Urothelium cell line (cell line): ENCODE measurements at places on chromosomes 12 and 14.
A peak's percentile ranks its signal among the peaks of the same experiment; 100 is the strongest.

DNA sequence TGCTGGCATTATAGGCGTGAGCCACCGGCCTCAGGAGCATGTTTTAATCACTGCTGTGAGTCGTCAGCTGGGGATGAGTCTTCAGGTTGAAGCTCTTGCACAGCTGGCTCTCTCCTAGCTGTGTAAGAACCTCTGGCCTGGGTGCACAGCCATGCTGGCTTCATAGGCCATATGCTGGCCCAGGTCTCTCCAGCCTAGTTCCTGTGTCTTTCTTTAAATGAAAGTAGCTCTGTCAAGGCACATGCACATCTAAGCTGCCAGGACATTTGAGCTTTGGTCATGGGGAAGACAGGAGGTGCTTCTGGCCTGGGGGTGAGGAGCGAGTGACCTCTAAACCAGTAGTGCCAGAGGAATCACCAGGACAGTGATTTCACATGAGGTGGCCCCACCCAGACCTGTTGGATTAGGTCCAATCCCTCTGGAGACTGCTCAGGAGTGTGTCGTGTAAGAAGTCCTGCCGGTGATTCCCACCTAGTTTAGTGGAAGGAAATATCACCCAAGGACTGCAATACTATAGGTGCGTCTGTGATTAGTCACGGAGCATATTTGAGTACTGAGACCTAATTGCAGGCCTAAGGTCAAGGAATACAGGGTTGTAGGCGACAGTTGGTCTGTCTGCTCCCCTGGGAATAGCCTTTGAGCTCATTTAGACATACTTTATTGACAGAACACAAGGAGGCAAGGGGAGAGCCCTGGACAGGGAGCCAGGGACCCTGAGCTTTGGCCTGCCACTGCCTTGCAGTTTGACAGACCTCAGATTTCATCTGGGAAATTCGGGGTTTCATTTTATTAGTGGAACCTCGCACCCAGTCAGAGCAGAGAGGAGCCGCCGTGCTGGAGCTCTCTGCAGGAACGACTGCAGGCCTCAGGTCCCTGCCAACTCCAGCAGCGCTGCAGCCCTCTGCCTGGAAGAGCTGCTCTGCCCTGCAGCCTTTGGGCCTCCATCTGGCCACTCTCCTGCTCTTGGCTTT lies 67.0 kb downstream of the ANKRD9 start:
- no peak for DNase-seq

GRCh38 chr12:24769682-24770081 lies 179.2 kb downstream of the BCAT1 start:
- no peak for DNase-seq

DNA sequence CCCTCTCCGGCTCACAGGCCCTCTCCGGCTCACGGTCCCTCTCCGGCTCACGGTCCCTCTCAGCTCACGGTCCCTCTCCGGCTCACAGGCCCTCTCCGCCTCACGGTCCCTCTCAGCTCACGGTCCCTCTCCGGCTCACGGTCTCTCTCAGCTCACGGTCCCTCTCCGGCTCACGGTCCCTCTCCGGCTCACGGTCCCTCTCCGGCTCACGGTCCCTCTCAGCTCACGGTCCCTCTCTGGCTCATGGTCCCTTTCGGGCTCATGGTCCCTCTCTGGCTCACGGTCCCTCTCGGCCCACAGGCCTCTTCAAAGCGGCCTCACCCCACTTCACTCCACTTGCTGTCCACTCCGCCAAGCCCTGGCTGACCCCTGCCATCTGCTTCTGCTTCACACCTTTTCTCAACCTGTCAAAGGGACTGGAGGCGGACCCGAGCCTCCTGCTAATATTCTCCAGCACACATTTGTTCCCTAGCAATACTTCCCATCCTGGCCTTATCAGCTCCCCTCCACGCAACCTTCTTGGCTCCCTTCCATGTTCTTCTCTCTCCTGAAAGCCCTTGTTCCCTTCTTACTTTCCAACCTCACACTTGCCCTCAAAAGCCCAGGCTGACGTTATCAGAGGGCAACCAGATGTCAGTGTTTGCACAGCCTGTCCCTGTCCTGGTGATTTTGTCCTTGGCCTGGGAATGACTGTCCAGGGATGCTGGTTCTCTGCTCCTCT lies 176.7 kb downstream of the CALM1 start:
- DNase-seq: no peak

DNA sequence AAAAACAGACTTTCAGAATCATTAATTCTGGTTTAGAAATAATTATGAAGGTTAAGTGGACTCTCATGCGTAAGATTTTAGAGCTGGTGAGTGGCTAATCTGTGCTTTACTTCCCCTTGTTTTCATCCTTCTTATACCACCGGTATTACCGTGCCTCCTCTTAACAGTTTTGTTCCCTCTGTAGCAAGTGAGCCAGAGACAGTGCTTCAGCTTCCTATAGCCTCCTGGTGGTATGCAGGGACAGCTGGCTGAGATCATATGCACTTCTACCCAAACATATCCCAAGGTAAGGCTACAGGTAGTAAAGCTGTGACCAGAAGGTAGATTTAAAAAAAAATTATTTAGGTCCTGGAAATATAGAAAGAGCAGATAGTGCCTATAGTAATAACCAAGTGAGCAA lies 55.2 kb downstream of the PDE3A start:
- DNase-seq: no peak

GRCh38 chr12:79546466-79547043 lies 144.2 kb downstream of the PAWR start:
- DNase-seq: no peak

DNA sequence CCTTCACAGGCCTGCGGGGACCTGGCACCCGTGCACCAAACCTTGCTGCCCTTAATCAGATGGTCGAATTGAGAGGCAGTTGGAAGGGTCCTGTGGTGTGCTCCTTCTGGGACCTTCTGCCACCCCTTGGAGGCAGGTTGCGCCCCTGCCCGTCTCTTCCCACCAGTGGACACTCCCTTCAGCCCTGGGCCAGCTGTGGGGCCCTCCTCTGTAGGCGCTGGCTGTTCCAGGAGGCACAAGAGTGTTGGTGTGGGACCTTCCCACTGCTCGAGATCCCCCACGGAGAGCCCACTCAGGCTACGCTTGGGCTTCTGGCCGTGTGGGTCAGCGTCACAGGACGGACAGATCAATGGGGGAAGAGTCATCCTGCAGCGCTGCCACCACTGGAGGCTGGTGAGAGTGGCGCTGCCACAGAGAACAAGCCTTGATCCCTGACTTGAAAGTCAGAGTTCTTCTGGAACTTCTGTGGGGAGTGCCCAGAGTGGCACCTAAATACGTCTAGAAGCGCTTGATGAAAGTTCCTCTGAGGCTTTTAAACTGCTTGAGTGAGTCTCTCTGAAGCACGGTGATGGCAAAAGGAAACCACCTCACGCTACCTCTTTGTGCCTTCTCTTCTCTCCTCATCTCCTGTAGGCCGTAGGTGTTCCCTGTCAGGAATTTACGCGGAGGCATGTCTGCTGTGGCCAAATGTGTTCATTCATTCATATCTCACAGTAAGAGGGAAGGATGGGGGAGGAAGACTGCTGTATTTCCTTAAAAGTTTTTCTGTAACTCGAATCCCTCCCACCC lies 48.3 kb downstream of the TRAF3 start:
- DNase-seq: no peak

DNA sequence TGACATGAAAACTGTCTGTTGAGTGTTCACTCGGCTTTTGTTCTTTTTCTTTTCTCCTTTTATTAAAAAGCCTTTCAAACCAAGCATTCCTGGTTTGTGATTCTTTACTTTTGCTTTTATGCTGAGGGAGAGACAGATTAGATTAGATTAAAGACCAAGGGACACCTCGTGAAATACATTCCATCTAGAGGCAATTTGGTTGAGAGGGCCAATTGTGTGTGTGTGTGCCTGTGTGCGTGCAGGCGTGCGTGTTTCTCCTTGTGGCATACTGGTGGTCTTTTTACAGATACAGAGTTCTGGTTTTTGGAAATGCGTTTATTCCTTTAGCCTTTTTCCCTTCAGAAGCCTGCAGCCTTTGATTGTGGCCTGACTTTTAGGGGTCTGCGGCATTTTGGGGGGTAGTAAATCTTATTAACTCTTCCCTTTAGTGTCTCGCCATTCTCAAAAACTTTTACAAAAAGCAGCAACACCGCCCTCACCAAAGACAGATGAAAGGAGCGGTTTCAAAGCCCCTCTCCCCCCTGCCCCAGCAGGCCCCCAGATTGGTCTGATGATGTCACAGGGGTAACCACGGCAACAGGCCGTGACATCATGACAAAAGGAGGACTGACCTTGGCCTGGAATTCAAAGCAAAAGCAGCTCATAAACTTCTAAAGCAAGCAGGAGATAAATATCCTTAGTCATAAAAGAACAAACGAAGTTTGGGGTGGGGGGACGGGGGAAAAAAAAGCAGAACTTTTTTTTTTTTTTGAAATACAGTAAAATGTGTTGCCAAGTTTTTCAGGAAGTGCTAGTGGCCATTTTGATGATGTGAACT lies 84.1 kb upstream of the TBX3 start:
- no peak for DNase-seq

DNA sequence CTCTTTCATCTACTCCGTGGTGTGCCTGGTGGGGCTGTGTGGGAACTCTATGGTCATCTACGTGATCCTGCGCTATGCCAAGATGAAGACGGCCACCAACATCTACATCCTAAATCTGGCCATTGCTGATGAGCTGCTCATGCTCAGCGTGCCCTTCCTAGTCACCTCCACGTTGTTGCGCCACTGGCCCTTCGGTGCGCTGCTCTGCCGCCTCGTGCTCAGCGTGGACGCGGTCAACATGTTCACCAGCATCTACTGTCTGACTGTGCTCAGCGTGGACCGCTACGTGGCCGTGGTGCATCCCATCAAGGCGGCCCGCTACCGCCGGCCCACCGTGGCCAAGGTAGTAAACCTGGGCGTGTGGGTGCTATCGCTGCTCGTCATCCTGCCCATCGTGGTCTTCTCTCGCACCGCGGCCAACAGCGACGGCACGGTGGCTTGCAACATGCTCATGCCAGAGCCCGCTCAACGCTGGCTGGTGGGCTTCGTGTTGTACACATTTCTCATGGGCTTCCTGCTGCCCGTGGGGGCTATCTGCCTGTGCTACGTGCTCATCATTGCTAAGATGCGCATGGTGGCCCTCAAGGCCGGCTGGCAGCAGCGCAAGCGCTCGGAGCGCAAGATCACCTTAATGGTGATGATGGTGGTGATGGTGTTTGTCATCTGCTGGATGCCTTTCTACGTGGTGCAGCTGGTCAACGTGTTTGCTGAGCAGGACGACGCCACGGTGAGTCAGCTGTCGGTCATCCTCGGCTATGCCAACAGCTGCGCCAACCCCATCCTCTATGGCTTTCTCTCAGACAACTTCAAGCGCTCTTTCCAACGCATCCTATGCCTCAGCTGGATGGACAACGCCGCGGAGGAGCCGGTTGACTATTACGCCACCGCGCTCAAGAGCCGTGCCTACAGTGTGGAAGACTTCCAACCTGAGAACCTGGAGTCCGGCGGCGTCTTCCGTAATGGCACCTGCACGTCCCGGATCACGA lies 2.2 kb downstream of the SSTR1 start:
- DNase-seq: peak; percentile 38

GRCh38 chr12:132517013-132517739 lies 27.2 kb downstream of the FBRSL1 start:
- DNase-seq: no peak

DNA sequence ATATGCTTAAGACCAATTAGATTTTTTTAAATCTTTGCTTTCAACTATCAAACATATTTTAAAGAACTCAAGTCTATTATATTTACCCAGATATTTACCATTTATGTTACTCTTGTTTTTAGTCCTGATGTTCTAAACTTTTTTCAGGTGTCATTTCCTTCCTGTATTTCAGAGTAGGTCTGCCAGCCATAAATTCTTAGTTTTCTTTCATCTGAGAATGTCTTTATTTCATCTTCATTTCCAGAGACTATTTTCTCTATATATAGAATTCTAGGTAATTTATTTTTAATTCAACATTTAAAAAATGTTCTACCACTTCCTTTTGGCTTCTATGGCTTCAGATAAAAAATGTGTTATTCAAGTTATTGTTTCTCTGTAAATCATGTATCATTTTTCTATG lies 218.2 kb upstream of the AMIGO2 start:
- DNase-seq: no peak

DNA sequence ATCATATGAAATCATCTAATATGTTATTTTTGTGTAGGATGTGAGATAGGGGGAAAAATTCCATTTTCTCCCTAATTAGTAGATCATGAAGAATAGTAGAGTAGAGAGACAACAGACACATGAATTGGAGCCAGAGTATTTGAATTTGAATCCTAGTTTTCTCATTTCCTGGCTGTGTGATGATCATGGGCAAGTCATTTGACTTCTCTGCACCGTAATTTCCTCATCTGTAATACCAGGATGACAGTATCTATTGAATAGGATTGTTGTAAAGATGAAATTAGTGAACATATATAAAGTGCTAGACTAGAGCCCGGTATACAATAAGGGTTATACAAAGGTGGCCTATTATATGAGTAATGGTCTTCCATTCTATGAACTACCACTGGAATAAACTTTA lies 32.2 kb upstream of the PLXNC1 start:
- DNase-seq: no peak

DNA sequence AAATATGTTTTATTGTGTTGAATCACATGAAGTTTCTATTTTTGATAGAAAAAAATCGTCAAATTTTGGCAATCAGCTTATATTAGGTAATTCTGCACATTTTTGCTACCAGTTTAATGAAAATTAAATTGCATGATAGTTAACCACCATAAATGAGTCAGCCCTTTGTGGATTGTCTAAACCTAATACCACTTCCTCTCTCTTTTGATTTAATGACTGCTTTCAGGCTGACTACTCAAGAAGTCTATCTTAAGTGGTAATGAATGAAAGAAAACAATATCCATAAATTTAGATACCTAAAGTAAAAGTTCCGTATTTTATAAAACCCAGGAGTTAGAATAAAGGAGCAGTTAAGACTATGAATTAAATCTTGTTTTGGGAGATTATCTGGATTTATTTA lies 450.5 kb downstream of the TMEM117 start:
- DNase-seq: peak; percentile 18

DNA sequence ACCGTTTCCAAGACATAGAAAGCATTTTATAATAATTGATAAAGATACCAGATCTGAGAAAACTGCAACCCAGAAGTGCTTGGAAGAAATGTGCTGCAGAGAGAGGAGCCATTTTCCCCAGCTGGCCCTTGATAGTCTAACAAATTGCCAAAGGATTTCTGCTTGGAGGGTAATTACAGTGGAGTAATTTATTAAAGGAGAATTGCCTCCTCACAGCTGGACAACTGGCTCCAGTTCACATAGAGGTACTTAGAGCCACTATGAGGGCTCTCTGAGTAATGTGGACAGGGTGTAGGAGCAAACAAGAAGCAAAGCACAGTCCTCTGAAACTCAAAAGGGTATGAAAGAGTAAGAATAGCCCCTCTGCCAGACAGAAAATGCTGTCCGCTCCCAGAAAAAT lies 335.6 kb downstream of the SYT1 start:
- no peak for DNase-seq

DNA sequence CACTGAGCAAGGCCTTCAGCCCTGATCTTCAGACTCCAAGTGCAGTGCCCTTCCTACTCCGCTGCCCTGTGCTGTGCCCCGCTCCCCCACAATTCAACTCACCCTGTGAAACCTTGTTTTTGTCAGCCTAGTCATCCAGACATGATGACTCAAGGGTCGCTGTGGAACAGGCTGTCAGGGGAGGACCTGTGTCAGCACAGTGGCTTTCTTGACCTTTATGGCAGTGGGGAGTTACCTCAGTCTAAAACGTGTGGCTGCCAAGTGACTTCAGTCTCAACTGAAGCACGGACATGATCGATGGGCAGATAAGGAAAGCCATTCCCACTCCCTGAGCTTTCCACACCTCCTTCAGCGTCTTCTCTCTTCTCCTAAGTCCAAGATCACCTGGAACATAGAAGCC lies 16.3 kb upstream of the FLVCR2 start:
- DNase-seq: no peak

GRCh38 chr12:79250186-79250585 lies 385.6 kb downstream of the SYT1 start:
- no peak for DNase-seq
